ENCODE measurements at places on chromosomes 2 and 18.
A peak's percentile ranks its signal among the peaks of the same experiment; 100 is the strongest.

DNA sequence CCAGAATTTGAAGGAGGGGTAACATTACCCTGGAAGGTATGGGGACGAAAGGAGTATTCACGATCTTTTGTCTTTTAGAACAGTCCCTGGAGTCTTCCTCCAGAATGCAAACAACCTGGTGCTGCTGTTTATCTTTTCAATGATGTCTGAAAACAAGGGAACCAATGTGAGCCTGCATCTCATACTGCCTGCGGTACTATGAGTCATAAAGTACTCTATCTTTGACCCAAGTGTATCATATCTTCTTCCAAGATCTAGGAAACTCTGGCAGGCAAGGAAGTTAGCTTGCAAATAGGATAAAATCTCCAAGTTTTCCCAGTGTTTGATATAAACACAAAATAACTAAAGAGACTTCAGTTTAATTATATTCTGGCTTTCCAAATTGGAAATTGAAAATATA lies 968.5 kb downstream of the LRP1B start:
- DNase-seq: no peak

DNA sequence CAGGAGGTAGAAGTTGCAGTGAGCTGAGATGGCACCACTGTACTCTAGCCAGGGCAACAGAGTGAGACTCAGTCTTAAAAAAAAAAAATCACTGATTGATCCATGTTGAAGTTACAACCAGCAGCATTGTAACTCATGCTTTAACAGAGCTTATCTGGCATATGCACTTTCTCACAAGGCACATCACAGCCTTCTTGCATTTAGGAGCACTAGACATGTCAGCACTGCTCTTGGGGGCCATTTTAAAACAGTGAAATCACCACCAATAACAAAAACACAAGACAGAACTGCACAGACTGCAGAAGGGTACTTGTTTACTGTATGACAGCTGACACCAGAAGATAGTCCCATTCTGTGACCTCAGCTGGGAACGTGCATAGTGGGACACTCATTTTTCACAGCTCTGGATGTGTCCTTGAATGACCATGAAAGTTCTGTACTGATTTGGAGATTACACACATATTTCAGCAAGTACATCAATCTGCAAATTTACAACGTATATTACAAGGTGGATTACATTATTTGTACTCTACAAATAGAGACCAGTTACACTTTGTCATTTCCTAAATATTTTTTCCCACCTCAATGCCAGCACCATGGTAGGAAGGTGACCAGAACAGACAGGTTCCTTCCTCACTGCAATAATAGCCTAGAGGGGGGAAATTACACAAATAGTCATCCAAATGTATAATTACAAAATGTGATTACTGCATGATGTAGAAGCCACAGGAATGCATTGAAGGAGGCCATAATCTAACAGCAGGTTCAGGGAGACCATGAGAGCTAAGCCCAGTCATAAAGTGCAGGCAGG lies 35.1 kb downstream of the CCBE1 start:
- DNase-seq: no peak

- no peak for DNase-seq
These were observed 87.9 kb upstream of the ITGA6 start for GRCh38 chr2:172339371-172340010.

GRCh38 chr18:75405351-75405750 lies 22.2 kb downstream of the SMIM21 start:
- DNase-seq: no peak

DNA sequence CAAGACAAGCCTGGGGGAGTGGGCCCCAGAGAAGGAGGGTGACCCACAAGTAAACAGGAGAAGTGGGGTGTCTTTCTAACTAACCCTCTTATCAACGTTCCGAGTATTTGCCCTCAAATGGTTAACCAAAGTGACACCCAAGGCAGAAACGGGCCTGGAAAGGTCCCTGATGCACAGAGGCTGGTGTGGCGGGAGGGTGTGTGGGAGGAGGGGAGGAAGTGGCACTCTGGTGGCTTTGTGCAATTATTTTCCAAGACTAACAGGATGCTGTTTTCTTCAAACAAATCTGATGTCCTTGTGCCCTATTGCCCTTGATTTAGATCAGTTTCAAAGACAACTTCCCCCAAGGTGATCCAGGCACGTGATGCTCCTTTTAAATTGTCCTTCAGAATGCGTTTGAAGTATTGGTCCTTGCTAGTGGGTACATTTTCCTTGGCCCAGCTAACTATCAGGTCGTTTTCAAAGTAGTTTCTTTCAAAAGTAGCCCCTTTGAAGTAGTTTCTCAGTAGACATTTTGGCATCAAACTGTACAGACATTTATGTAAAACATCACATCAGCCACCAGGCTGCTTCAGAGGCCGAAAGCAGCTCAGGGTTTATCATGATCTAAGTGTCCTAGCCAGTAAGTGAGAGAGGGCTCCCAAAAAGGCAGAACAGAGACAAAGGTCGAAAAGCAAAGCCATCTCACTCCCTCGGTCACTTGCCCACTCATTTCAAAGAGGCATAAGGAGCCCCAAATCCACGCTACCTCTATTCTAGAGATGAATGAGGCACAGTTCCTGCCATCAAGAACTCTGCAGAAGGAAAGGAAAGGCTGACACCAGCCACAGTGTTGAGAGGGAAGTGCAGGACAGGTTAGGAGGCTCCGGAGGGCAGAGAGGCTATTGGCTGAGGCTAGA lies 371.1 kb upstream of the ID2 start:
- DNase-seq: no peak

DNA sequence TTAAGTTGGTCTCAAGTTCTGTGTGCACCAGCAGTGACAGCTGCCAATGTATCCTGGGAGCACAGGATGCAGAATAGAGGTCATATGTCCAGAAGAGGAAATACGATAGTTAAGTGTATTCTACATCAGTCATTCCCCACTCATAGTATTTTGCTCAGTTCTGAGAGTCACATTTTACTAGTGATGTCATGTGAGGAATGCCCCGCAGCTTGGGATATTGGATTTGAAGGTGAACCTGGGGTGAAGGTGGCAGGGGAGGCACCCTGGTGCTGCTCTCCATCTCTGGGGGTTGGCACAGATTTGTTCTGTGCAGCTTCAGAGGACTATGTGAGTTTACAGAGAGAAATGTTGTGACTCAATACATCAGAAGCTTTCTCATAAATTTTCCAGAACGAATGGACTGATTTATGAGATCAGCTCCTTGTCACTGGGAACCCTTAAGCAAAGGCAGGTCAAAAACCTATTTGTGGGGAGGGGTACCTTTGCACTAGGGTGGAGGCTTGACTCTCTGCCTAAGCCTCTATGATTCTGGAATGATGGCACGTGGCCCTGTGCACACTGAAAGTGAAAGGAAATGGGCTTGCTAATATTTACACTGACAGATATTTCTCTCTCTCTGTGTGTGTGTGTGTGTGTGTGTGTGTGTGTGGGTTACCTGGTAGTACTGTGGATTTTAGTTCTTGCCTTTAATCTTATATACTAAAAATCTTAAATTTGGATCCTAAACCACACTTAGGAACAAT lies 95.9 kb downstream of the NEB start:
- DNase-seq: no peak

DNA sequence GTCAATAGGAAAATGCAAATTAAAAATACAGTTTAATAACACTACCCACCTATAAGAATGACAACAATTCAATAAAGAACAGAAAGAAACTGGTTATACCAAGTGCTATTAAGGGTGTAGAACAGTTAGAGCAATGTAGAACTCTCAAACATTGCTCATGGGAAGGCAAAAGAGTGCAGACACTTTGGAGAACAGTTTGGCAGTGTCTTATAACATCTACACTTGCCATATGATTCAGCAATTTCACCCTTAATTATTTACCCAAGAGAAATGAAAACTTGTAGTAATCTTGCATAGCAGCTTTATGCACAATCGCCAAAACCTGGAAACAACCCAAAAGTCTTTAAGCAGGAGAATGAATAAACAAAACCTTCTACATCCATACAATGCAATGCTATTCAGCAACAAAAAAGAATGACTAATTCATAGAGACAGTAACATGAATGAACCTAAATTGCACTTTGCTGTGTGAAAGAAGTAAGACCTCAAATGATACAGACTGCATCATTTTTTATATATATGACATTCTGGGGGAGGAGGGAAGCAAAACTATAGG lies 455.2 kb downstream of the THSD7B start:
- no peak for DNase-seq

DNA sequence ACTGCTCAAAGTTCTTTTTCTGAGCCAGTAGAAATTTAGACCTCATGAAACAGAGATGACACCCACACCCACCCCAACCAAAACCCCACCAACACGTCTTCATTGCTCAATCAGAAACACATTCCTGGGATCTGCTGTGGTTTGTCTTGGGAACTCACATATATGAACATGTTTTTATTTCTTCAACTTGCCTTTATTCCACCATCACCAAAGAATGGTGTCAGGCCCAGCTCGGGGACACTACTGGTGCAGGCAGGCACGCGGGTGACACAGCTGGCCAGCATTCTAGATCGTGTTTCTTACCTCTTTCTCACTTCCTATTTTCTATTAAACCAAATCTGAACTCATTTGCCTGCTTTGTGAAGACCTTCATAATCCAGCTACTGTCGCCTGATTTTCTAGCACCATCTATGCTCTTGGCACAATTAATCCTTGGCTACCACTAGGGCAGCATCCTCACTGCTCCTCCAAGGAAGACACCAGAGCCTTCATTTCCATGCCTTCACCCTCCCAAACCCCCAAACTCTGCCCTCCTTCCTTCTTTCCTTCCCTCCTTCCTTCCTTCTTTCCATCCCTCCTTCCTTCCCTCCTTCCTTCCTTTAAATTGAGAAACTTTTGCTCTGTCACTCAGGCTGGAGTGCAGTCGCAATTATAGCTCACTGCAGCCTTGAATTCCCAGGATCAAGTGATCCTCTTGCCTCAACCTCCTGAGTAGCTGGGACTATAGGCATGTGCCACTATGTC lies 157.1 kb downstream of the BCL2 start:
- DNase-seq: no peak

DNA sequence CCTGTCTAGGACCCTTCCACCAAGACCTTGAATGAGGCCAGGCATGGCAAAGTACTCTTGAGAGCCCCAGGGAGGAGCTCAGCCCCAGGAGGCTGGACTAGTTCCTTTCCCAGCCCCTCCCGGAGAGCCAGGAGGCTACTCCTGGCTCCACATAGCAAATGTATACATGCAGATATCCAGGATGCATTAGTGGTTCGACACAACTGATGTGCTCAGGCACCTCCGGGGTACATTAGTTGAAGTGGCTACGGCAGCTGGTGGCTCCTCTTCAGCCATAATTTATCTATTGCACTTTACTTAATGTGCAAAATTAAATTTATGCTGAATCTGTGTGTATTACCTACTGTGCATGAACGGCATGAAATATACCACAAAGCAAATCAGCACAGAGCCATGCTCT lies 182.8 kb upstream of the MEIS1 start:
- no peak for DNase-seq

GRCh38 chr18:2919600-2919999 lies 72.8 kb downstream of the EMILIN2 start:
- peak; percentile 28 for DNase-seq

GRCh38 chr2:144234542-144234871 lies 285.4 kb downstream of the ZEB2 start:
- no peak for DNase-seq

DNA sequence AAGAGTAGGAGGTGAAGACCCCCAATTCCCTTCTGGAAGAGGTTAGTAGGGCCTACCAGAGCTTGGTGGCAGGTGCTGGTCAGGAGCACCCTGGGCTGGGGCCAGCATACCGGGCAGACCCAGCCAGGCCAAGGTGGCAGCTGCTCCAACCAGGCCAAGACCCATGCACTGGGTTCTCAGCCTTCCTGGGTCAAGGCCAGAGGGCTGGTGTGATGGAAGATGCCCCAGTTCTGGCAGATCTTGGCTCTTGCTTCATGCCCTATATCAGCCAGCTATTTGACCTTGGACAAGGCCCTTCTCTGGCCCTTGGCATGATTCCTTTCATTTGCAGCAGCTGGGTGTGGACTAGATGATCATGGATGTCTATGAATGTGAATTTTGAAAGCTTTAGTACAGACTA lies 57.7 kb downstream of the PRKCE start:
- DNase-seq: no peak

- DNase-seq: no peak
These were observed 20.8 kb downstream of the SOS1 start for GRCh38 chr2:39099870-39100728.

DNA sequence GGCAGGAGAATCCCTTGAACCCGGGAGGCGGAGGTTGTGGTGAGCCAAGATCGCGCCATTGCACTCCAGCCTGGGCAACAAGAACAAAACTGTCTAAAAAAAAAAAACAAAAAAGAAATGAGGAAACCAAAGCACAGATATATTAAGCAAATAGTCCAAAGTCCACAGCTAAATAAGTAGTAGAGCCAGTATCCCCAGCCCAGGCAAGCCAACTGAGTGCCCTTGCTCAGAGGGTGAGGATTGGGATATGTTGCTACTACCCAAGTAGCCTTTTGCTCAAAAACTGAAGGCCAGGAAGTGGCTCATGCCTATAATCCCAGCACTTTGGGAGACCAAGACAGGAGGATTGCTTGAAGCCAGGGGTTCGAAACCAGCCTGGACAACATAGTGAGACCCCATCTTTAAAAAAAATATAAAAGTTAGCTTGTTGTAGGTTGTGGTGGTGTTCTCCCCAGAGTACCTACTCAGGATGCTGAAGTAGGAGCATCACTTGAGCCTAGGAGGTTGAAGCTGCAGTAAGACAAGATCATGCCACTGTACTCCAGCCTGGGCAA lies 5.4 kb downstream of the CFAP36 start:
- DNase-seq: no peak

DNA sequence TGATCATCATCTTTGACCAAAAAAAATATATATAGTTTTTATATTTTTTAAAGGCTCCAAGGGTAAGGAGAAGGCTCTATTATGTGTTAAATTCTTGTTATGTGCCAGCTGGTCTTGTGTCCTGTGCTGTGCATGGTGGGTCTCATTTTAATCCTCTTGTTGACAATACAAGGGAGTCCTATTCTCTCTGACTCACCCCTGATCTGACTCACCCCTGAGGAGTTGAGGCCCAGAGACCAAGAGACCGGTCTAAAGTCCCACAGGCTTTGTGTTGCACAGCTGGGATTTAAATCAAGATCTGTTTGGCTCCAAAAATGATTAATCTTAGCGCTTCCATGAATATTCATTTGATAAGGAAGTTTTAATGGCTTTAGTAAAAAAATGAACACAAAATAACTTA lies 25.7 kb downstream of the MC2R start:
- DNase-seq: no peak

DNA sequence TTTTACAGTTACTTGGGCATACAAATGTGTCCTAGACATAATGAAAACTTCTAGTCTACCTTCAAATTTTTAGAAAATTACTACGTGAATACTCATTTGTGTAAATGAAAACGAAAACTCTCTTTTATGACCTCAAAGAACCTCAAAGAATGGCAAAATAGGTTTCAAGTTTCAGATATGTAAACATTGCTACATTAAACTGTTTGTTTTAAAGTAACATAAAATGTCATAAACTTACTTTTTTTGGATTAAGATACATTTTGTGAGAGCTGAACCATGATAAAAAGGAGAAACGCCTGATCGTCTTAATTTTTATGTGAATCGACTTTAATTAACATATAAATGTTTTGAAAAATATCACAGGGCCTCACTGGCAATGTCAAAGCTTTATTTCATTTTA lies 91.4 kb downstream of the PPP1R1C start:
- no peak for DNase-seq

- DNase-seq: peak; percentile 47
These were observed 58.1 kb upstream of the RALBP1 start for GRCh38 chr18:9417073-9417851.

- no peak for DNase-seq
These were observed 37.7 kb downstream of the ID2 start for GRCh38 chr2:8719528-8719927.
